ENCODE measurements at places on chromosomes 2 and 18. TPM values are rescaled to one million over a fixed set of nuclear protein-coding genes. Genes with fewer than 3 reads are reported as not detected.

DNA sequence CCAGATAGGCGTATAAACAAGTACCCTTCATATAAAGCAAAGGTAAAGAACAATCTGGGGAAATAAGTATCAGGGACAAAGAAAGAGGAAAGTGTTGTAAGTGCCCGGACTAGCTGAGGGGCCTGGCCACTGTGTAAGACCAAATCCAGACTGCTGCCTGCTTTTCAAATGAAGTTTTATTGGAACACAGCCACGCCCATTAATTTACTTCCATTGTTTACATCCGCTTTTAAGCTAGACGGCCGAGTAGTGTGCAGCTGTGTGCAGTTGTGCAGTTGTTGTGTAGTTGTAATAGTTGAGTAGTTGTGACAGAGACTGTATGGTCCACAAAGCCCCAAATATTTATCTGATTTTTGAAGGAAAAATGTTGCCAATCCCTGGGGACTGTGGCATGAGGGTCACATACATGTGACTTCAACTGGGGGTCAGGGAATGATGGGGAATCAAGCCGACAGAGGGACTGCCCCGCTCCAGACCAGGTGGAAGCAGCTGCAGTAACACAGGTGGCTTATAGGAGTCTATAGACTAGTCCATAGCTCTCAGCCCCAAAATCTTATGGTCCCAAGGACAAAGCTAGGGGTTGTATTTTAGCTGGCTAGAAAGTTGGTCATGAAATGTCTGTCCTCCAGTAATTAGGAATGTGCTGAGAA is 30.0 kb downstream of the FHL2 start:
- DNase-seq = no peak

- no peak for DNase-seq
Observed at GRCh38 chr18:10579079-10579867, 53.4 kb downstream of the NAPG start.

- DNase-seq = no peak
Observed at GRCh38 chr2:134681201-134681600, 37.6 kb downstream of the TMEM163 start.

DNA sequence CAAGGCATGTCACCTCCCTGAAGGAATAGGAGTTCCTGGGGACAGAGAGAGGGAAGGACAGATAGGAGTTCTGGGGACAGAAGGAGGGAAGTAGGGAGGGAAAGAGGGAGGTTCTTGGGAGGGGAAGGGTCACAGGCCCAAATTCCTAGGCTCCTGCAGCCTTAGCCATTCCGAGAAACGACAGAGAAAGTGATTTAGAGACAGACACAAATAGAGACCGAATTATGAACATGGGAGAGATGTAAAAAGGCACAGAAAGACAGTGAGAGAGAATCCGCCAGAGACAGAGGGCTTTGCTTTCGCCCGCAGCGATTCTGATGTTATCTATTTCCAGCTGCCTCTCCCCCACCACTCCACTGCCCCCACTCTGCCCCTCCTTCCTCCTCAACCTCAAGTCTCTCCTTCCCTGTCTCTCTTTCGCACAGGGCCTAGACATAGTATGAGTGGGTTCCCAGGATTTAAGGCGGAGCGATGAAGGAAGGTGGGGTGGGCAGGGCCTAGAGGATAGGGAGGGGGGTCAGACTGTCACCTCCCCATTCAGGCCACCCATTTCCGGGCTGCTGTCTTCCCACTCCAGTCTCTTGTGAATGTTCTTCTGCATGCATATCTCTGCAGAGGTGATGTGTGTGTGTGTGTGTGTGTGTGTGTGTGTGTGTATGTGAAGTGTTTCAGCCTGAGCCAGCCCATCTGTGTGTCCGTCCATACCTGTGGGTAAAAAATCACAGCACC is 3.3 kb upstream of the WNT6 start:
- no peak for DNase-seq

DNA sequence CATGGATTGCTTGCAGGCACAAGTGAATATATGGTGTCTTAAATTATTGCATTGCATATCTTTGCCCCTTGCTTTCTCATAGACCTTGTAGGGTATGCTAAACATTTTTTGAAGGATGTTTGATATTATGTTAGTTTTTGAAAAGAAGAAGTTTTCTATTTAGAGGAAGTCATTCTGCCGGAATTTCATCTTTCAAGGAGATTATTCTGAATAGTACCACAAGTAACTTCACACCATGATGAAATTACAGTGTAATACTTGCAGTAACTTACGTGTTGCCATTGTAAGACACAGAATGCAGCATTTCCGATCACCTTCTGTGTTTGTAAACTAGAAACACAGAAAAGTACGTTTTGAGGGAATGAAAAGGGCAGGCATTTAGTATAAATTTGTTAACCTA is 71.9 kb downstream of the ACVR2A start:
- no peak for DNase-seq

DNA sequence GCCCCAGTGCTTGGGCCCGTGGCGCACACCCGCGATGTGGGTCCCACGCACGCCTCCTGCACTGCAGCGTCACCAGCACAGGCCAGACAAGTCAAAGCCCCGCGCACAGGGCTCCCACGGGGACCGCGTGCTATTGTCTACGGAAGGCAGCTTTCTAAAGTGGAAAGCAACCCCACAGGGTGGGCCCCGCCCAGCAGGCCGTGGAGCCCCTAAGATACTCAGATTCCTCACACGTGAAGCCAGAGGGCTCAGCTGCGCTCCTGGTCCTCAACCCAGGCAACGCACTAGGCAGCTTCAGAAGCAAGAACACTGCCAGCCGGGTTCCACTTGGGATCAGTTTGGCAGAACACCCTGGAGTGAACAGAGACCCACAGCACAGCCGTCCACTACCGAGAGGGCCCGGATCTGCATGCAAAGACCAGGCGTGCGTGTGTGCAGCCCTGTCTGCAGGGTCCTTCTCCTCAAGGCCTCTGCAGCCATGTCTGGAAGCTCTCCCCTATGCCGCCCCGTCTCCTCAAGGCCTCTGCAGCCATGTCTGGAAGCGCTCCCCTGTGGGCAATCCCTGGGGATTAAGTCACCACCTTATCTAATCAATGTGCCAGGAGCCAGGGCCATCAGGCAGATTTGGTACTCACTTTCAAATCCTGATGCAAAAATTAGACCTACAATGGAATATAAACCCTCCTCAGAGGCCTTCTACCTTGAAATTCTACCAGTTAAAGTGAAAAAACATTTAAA is 231.3 kb downstream of the HDAC4 start:
- DNase-seq = no peak

- DNase-seq = no peak
Observed at GRCh38 chr2:82675186-82675585, 1783.9 kb downstream of the SUCLG1 start.

- DNase-seq = no peak
Observed at GRCh38 chr2:10897956-10898355, 13.8 kb upstream of the KCNF1 start.

DNA sequence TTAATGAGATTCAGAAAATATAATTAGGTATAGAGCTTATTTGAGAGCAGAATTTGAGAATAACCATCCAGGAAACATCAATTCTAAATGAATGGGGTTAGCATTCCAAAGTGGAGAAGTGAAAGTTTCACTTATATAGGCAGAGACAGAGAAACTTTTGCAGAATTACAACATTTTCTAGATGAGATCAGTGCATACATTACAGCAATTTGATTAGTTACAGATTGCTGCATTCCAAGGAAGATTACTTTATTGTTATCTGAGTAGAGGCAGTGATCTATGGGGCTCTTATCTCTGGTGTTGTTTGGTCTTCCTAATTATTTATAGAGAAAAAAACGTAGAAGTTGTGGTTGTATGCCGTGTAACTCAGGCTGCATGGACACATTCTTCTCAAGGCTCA is 373.8 kb upstream of the SYT4 start:
- no peak for DNase-seq

- no peak for DNase-seq
Observed at GRCh38 chr18:4444306-4444705, 10.8 kb downstream of the DLGAP1 start.

GRCh38 chr2:240275386-240275785 is 134.9 kb upstream of the OTOS start:
- no peak for DNase-seq

DNA sequence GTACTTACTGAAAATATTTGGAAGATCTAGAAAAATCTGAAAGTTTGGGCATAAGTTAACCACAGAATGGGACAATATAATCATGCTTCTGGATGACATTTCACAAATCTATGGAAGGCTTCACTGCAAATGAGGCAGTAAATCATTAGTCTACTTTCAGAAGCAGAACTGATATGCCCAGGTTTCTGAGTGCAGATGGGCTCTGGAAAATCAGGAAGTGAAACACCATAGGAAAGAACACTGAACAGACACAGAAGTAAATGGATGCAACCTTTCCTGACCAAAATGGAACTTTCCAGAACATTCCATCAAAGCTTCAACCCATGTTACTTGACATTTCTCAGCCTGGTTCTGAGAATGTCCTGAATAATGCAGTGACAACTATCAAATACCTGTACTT is 55.1 kb downstream of the KCNG3 start:
- no peak for DNase-seq

DNA sequence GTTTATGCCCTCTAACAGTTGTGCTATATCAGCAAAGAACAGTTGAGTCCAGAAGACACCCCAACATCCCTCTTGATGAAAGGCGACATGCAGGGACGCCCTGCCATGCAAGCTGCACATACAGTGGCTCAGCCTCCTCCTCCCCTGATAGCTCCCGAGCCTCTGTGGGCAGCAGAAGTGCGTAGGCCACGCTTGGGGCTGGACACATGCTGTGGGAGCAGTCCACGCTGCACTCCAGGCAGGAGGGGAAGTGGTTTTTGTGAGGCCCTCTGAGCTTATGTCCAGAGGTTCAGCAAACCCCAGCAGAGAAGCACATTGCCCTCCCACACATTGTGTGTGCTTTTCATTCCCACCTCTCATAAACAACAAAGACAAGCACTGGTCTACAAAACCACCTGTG is 162.1 kb downstream of the SEPTIN10 start:
- no peak for DNase-seq

GRCh38 chr2:67515538-67515937 is 118.4 kb downstream of the ETAA1 start:
- DNase-seq = no peak

- DNase-seq = no peak
Observed at GRCh38 chr2:128466776-128467175, 148.1 kb upstream of the HS6ST1 start.

DNA sequence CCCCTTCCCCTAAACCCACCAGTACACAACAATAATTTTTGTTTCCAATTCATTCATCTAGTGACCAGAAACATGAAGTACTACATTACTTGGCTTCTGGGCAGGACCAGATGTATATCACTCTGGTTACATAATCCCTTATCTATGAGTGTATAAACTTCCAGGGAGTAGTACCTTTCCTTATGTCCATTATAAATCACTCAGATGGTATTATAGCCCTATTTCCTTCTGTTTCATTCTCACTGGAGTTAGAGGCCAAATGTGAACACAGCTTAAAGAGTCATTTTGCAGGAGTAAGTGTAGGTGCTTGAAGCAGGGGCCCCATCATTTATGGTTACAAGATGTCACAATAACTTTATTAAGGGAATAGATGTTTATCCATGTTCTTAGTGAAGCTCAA is 894.4 kb upstream of the NXPH2 start:
- no peak for DNase-seq

DNA sequence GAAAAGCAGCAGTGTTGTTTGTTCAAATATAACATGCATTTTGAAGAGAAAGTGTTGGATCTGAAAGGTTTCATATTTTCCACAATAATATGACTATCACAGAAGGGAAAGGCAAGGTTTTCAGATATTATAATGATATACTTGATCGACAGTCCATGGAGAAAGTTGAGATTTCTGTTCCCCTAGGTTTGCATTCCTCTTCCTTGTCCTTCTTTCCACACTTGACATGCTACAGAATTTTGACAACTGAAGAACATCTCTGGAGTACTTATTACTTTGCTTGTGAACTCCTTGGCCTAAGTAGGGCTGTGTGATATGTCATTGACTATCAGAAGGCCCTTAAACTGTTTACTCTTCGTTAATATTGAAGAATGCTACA is 46.5 kb downstream of the TMEFF2 start:
- DNase-seq = no peak

GRCh38 chr18:3114026-3114425 is 101.1 kb upstream of the LPIN2 start:
- DNase-seq = no peak

DNA sequence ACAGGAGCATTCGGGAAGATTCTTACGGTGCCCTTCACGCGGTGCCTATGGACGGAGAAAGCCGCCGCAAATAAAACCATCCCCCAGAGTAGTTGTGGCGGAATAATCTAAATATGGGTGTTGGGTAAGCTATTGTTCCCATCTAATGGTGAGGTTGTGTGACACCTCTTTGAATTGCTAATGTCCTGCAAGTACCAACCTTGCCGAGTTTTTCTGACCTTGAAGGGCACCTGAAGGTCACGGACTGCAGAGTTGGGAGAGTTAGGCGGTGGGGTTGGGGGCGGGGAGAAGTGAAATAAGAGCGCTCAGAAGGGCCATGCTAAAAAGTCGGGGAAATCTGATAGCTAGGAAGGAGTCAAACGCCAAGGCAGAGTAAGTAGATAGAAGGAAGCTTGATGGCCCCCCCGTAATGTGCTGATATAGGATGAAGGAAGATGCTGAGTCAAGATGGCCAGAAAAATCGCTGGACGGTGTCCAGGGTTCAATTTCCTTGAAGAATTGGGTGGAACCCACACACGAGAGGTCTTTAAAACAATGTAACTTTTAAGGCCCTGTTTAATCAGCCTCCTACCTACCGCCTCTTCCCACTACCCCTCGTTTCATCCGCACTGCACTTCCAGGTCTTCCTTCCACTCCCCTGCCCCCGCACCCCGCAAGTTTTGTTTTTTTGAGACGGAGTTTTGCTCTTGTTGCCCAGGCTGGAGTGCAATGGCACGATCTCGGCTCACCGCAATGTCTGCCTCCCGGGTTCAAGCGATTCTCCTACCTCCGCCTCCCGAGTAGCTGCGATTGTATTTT is 600 bp downstream of the KATNAL2 start:
- DNase-seq = peak; percentile 23

DNA sequence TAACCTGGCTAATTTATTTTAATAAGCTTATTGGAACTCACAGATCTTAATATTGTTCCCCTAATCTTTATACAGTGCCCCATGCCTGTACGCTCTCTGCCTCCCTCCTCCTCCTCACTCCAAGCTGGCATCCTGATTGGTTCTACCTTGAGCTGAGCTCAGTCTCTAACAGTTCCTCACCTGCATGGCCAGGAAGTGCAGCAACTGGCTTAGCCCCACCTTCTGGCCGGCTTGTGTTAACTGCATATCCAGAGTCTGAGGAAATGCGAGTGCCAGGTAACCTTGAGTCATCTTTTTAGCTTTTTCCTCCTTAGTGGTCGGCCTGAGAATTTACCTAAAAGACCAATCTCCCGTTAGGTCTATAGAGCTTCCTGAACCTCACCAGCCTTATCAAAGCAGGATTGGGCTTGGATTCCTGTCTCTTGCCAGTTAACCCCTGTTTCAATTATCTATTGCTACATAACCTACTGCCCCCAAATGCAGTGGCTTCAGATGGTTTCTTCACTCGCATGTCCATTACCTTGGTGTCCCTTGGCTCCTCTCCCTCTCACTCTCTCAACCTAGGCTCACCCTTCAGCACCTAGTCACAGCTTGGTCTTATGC is 89.5 kb upstream of the STK39 start:
- DNase-seq = no peak

GRCh38 chr2:41764131-41764530 is 283.7 kb upstream of the PKDCC start:
- DNase-seq = no peak

Gene GPR17
- 43.7 TPM for total RNA-seq

Gene POTEC
- not detected for total RNA-seq

Gene SERPINB3
- not detected for total RNA-seq

Gene COL4A3
- 2.2 TPM for total RNA-seq

Gene CD302
- 24.5 TPM for total RNA-seq

Gene ABCG8
- 1.1 TPM for total RNA-seq

Gene ALLC
- 8.2 TPM for total RNA-seq
